ENCODE measurements at places on chromosomes 7 and 10. TPM values are rescaled to one million over a fixed set of nuclear protein-coding genes. Genes with fewer than 3 reads are reported as not detected.

The OPN1SW gene
- not detected for total RNA-seq

The C10orf88 gene
- 8.7 TPM for total RNA-seq

The PPP1R17 gene
- not detected for total RNA-seq

The SLC39A12 gene
- not detected for total RNA-seq

The CYP3A7 gene
- total RNA-seq = not detected

The TDRD1 gene
- not detected for total RNA-seq

The GTF2IRD1 gene
- total RNA-seq = 23.8 TPM

The EPHA1 gene
- 38.9 TPM for total RNA-seq

The KAZALD1 gene
- 0.32 TPM for total RNA-seq

The CDNF gene
- total RNA-seq = 0.34 TPM

The GPR15LG gene
- not detected for total RNA-seq

The GNGT1 gene
- not detected for total RNA-seq

The C10orf143 gene
- total RNA-seq = 1.1 TPM

The ZPBP gene
- not detected for total RNA-seq

The CRPPA gene
- total RNA-seq = 0.35 TPM

The SLC18A3 gene
- not detected for total RNA-seq

The BICC1 gene
- total RNA-seq = 2.0 TPM

The DDC gene
- total RNA-seq = not detected

The CC2D2B gene
- total RNA-seq = 0.24 TPM

The PLA2G12B gene
- not detected for total RNA-seq

The LIPN gene
- not detected for total RNA-seq

The H2BK1 gene
- total RNA-seq = not detected

The SEC23IP gene
- total RNA-seq = 35.8 TPM

The LRRC17 gene
- 0.27 TPM for total RNA-seq

The CLRN3 gene
- not detected for total RNA-seq

The EPC1 gene
- 12.1 TPM for total RNA-seq

The CCDC146 gene
- 1.7 TPM for total RNA-seq

The ATP6V1F gene
- 126 TPM for total RNA-seq

The JCAD gene
- total RNA-seq = under 0.01 TPM

The PARD3 gene
- total RNA-seq = 69.5 TPM

The PIK3AP1 gene
- 0.10 TPM for total RNA-seq

The ACTR3C gene
- 2.9 TPM for total RNA-seq

The TRPV5 gene
- not detected for total RNA-seq

The MMRN2 gene
- 6.2 TPM for total RNA-seq
